NCI-H1092 (cell line): ENCODE measurements at places on chromosomes 2 and 18.
A peak's percentile ranks its signal among the peaks of the same experiment; 100 is the strongest.

DNA sequence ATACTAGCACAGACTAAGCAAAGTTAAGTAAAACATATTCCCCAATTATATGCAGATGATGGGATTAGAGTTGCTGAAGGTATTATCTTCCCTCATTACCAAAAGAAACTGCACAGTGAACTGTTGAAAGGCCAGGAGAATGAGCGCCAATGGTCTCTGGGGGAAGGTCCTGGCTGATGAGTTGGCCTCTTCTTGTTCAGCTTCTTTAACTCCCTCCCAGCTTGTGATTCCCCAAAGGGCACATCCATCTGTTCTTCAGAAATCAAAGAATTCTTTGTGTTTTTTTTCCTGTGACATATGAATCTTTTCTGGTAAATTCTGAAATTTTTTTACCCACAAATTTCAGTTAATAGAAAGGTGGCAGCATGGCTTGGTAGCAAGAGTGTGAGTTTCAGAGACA lies 667.6 kb downstream of the CNTNAP5 start:
- DNase-seq, result no peak

DNA sequence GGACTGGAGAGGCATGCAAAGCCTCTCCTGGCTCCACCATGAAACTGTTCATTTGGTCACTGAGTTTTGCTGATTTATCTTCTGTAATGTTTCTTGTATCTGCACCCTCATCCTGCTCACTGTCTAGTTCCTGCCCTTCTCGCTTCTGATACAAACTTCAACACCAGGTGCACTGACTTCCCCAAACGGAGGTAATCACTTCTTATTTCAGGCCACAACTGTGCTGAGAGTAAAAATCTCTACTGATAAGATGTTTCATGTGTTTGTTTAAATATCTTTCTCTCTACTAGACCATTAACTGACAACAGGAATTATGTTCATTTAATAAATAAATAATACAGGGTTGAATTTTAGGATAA lies 10.9 kb upstream of the NT5C1B start:
- no peak for DNase-seq

- DNase-seq, result no peak
Observed at GRCh38 chr2:222296311-222296741, 2.5 kb downstream of the PAX3 start.

GRCh38 chr18:27860701-27861107 lies 316.2 kb downstream of the CDH2 start:
- DNase-seq, result peak; percentile 39

- DNase-seq, result no peak
Observed at GRCh38 chr2:199977984-199978415, 22.6 kb downstream of the MAIP1 start.

DNA sequence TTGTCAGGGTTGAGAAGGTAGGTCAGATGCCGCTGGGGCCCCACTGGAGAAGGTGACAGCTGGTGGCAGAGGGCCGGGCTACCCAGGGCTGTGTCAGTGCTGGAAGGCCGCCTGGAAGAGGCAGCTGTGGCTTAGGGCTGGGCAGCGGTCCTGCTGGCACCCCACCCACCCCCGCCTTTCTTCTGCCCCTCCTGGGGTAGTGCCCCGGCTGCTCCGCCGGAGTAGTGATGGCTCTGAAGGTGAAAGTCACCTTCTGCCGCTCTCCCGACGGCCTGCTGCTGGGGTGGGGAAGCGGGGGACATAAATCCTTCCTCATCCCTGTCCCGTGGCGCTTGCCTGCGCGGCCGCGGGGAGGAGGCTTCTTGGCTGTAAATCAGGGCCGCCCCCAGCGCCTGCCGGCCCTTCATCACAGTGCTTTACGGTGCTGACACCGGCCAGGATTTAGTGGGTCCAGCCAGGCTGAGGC lies 332.2 kb downstream of the DYSF start:
- no peak for DNase-seq

DNA sequence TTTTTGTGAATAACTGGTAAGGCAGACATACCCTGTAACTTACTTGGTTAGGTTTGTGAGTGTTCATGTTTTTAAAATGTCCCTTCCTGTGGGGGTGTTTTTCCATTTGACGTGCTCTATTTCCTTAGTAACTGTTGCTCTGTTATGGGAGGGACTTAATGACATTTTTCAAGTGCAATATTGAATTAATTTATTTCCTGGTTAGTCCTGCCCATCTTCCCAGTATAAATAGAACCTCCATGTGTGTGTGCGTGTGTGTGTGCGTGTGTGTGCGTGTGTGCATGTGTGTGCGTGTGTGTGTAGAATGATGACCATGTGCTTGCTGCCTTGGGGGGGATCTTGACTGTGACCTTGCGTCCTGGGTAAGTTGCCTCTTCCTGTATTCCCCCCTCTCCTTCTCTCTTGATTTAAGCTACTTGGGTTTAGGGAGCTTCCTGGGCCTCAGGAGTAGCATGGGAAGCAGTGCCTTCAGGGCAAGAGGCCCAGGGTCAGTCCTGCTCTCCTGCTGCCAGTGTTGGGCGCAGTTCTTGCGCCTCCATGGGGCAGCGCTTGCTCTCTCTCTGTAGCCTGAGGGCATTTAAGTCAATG lies 163.9 kb downstream of the LDLRAD4 start:
- no peak for DNase-seq

DNA sequence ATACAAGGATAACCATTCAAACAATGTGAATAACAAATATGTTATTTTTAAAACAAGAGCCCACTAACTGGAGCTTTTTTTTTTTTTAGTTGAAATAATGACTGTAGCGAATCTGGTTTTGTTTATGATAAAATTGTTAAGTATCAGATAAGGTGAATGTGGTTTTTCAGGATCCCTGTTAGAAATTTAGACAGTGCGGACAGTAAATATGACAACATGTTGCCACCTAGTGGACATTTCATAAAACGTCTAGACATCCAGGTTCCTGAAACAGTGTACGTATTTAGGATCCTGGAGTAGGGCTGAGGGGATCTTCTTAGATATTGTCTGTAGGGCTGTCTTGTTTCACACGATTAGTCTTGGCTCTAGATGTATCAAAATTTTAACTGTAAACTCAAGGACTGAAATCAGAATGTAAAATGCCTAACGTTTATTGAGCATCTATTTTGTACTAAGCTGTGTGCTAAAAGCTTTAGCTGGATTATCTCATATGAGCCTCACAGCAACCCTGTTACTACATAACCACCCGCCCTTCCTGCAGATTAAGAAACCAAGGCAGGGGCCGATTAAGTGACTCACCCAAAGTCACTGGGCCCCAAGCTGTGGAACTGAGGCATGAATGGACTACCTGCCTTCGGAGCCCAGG lies 23.9 kb upstream of the CCDC68 start:
- peak; percentile 8 for DNase-seq

GRCh38 chr2:187541086-187542085 lies 12.8 kb downstream of the TFPI start:
- no peak for DNase-seq

DNA sequence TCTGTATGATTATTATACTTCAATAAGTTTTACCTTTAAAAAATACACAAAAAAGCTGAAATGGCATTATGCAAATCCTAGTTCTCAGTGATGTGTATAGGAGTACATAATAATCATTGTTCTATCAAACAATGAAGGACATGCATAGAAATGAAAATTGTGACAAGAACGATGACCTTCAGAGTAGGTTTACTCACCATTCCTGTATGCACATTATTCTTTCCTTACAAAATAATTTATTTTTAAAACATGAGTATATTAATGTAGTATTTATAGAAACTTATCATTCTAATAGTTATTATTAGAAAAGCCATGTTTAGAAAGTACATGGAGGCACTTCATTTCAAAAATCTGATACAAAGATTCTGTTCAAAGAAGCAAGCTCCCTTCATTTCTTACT lies 32.7 kb upstream of the DPP4 start:
- no peak for DNase-seq

- no peak for DNase-seq
Observed at GRCh38 chr2:71608034-71608433, 154.7 kb downstream of the DYSF start.

DNA sequence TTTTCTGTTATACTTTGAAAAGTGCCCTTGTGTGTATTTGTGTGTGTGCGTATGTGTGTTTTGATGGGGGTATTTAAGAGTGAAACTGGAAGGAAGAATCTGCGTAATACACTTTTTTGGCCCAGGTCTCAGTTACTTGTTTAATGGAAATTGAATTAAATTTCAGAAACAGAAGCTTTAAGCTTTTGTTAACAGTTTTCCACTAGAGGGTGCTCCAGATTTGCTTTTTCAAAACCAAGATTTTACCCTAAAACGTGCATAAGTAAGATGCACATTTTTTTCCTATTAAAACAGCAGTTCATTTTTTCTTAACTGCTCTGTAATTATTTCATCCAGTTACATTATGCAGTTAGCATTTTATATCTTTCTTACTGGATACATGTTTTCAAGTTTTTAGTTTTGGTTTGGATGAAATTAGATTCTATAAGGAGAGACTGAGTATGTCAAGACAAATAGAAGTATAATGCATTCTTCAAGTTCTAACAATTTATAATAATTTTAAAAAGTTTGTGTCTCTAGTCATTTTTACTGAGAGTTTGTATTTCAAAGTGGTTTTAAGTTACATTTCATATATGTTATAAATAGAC lies 97.2 kb downstream of the PIK3C3 start:
- DNase-seq, result no peak

- DNase-seq, result no peak
Observed at GRCh38 chr18:32324181-32324580, 134.3 kb downstream of the MEP1B start.

DNA sequence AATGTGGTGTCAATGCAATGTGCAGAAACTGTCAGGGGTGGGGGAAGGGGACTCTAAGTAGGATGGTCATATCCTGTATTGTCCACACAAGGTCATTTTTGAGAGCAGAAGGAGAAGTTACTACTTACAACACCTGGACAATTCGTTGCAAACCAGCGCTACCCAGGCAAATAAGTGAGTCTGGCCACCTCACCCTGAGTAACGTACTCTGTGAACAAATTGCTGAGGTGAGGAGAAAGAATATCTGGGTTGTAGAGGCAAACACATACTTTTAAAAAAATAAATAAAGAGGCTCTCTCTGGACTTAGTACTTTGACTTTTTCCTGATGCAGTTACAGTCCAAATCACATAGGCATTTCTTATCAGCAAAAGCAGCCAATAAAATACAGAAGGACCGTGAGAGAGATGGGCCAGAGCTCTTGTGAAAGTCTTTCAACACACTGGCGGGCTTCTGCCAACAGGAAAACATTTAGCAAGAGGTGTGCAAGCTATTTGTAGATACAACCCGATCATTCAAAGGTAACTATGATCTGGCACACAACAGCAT lies 268.2 kb upstream of the ID2 start:
- DNase-seq, result no peak

GRCh38 chr2:238741277-238741676 lies 106.6 kb upstream of the TWIST2 start:
- no peak for DNase-seq

GRCh38 chr2:188523919-188524318 lies 232.2 kb downstream of the GULP1 start:
- no peak for DNase-seq

DNA sequence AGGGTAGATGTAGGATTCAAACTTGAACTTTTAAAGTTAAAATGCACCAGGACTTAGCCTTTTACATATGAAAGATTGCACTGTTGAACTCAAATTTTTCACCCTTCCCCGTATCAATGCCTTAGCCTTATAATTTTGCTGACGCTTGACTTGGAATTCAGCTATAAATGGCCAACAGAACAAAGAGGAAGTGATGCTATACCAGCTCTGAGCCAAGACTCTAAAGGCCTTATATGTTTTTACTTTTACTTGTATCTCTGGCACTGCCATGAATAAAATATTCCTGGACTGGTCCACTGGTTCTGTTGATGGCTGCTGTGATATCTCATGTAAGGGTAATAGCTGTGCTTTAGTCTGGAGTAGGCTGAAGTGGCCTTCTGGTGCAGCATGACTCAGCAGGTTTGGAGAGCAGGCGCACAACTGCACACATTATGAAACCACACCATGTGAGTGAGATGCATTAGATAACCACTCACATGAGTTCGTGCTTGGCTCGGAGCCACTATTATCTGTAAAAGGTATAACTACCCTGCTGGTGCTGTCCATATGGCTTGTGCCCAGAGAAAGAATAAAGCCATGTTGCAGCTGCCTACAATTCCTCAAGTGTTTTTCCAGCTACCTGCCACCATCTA lies 8.4 kb upstream of the IER3IP1 start:
- DNase-seq, result peak; percentile 4

GRCh38 chr2:45884126-45884525 lies 232.7 kb downstream of the PRKCE start:
- no peak for DNase-seq

DNA sequence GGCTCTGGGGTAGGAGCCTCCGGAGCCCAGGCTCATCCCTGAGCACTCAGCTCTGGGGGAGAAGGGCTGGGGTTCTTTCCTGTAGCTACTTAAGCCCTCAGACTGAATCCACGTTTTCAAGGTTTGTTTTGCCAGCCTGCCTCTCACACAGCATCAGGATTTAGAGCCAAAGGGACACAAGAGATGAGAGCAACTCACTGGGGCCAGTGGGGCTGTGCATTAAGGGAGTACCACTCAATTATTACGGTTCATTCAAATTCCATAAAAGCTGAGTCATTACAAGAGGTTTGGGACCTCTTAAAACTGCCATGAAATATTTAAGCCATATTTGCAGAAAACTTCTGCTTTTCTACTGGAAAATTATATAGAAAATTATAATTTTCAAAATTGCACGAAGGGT lies 17.1 kb upstream of the SNED1 start:
- no peak for DNase-seq

- DNase-seq, result no peak
Observed at GRCh38 chr18:8247700-8248099, 361.5 kb upstream of the RAB12 start.

GRCh38 chr2:235504441-235505180 lies 10.8 kb downstream of the AGAP1 start:
- no peak for DNase-seq

DNA sequence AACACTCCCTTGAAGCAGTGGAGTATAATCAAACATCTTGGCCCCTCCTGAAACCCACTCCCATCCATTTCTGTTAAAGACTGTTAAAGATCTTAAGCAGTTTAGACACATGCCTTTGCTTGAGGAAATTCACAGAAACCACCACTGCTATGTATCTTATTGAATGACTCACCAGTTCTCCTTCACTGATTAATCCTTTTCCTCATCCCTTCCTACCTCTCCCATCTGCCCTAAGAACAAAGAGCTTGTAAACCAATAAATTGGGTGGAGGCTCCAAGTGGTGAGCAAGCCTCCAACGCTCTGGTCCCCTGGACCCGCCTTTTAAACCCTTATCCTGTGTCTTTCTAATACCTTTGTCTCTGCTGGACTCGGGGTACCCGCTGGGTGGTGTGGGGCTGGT lies 746.1 kb downstream of the LRP1B start:
- DNase-seq, result no peak
